ENCODE measurements at places on chromosomes 12 and 14.

- DNase-seq: no peak
Observed at GRCh38 chr14:92724516-92725340, 23.7 kb downstream of the LGMN start.

DNA sequence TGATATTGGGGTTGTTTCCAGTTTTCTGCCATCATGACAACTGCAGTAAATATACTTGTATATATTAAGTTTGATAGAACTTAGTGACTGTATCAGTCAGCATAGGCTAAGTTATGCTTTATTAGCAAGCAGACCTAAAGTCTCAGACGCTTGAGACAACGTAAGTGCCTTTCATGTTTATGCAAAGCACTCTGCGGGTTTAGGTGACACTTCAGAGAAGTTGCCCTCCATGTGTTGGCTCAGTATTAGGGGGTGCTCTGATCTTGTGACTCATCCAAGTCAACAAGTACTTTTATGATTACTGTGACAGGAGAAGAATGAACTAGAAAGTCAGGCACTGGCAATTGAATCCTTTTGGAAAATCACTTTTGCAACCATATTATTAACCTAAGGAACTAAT, 13.3 kb upstream of the OTOGL start:
- no peak for DNase-seq

GRCh38 chr12:66279123-66279712, 23.1 kb upstream of the HELB start:
- no peak for DNase-seq

DNA sequence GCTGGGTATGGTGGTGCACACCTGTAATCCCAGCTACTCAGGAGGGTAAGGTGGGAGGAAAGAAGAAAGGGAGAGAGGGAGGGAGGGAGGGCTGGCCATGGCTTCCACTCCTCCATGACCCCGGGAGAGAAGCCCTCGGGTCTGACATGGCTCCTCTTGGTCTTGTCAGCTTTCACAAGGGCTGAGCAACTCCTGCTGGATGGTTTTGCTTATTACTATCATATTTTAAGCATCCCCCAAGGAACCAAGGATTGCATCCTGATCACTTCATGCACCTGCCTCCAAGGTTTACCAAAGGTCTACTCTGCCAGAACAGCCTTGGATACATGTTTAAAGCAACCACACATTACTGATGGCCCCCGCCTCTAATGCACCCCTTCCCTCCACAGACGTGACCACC, 28.0 kb upstream of the NCOR2 start:
- DNase-seq: no peak

GRCh38 chr12:25152055-25152454, 42.9 kb downstream of the DNAI7 start:
- DNase-seq: no peak

- DNase-seq: no peak
Observed at GRCh38 chr14:53953828-53954550, 2.6 kb downstream of the BMP4 start.

GRCh38 chr14:54646626-54647025, 79.7 kb downstream of the SAMD4A start:
- no peak for DNase-seq

DNA sequence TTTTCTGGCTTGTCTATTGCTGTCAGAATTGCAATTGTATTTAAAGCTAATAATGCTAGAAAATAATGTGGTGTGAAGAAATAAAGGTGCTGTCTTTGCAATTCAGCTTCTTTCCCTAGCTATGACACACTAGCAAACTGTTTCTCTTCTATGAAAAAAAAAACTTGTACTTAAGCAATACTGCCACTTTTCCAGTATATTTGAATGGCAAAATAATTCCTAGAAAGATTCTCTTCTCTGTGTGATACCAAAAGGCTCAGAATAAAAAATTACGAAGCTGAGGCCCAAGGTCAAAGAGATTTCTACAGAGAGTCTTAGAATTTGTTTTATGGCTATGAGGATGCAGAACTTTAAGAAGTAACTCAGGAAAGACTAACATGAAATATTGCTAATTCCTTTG, 235.5 kb downstream of the ADAMTS20 start:
- DNase-seq: no peak

DNA sequence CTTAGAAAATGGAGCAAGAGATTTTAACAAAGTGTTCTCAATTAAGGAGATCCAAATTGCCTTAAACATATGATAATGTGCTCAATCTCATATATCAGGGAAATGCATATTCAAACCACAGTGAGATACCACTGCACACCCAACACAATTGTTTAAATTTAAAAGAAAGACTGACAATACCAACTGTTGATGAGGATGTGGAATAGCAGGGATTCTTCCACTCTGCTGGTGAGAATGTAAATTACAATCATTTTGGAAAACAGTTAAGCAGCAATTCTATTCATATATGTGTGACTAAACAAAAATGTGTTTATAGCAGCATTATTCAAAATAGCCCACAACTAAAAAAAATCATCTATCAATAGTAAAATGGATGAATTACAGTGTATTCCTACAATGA, 144.2 kb downstream of the KICS2 start:
- no peak for DNase-seq

DNA sequence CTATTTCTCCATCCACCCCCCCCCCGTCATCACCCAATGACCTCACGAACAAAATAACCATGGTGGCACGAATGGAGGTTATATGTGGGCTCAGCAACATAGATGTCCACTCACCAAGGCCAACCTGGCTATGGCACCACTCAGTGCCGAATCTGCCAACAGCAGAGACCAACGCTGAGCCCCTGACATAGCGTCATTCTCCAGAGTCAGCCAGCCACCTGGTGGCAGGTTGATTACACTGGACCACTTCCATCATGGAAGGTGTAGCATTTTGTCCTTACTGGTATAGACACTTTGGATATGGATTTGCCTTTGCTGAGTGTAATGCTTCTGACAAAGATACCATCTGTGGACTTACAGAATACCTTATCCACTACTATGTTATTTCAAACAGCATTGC, 24.2 kb upstream of the DYRK2 start:
- no peak for DNase-seq

GRCh38 chr12:89877136-89877535, 168.5 kb upstream of the ATP2B1 start:
- DNase-seq: no peak

DNA sequence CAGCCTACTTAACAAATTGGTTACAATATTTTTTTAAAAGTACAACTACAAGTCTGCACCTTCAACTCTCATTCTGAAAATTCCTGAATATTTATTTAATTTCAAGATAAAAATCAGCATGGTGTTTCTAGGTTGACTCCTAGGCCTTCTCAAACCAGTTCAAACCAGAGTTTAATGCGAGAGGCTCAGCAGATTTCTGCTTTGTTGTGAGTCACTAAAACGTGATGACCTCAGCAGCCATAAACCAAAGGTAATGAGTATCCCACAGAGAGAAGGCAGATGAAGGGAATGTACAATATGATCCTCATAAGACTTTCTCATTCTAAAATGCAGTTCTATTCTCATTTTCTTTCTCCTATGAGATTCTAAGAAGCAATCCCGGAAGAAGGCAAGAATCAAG, 1.5 kb downstream of the PRDM4 start:
- no peak for DNase-seq

- no peak for DNase-seq
Observed at GRCh38 chr12:4866299-4866698, 43.4 kb upstream of the KCNA1 start.

DNA sequence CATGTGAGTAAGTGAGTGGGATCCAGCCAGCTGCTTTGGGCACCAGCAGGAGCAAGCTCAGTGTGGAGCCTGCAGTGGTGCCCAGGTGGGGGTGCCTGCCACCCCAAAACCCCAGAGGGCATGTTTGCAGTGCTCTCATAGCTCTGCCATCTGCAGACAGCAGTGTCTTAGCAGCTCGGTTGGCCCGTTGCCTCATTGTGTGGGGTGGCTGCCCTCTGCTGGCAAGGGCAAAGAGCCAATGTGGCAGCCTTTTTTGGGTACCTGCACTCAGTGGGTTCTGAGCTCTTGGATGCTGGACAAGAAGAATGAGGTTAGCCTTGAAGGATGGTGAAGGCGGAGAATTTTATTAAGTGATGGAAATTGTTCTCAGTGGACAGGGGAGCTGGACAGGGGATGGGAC, 52.3 kb downstream of the NEUROD4 start:
- DNase-seq: no peak

DNA sequence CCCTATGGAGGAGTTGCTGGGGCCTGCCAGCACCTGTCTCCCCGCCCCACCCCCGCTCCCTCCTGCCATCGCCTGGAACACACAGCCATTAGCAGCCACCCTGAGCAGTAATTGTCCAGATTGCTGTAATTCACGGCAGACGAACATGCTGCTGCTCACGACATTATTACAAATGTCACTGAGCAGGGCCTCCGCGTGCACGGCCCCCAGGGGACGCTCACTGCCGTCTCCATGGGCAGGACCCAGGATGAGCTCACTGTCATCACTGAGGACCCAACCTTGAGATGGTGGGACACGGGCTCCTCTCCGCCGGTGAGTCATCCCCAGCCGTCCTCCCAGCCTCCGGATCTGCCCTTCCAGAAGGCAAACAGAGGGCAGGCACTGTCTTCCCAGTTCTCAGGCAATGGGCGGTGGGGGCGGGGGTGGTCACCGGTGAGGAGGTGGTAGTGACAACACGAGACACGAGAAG, 100.4 kb downstream of the RFLNA start:
- no peak for DNase-seq
